ENCODE measurements at places on chromosomes 5 and 9.

- no peak for DNase-seq
Measured at GRCh38 chr9:127735530-127736185, 564 bp upstream of the TOR2A start.

- DNase-seq, result no peak
Measured at GRCh38 chr9:110317911-110318310, 19.8 kb downstream of the TXNDC8 start.

DNA sequence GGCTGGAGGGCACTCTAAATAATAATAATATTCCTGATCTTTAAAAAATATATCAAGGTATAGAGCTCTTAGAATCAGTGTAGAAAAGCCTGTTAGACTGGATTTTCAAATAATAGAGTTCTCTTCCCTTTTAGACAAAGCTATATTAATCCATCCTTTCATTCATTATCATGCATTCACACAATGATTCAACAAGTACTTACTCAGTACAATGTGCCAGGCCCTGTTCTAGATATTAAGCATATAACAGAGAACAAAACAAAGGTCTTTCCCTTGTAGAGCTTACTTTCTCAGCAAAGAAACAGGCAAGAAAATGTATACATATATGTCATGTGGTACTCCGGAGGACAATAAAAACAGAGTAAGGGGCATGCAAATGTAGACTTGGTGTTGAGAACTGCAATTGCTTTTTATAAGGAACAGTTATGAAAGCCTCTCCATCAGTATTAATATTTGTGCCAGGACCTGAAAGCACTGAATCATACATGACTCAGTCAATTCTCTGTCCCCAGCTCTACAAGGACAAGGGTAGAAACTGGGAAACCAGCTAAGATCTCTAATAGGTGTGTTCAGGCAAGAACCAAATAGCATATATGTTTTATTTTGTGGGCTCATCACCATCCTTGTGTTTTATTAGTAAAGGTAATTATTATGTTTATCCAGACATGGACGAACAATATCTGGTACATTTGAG is 72.2 kb downstream of the PIP5K1B start:
- no peak for DNase-seq

- no peak for DNase-seq
Measured at GRCh38 chr5:38079620-38080402, 178.5 kb upstream of the EGFLAM start.
